AG04449 (cell line): ENCODE measurements at places on chromosomes 13 and 19.

DNA sequence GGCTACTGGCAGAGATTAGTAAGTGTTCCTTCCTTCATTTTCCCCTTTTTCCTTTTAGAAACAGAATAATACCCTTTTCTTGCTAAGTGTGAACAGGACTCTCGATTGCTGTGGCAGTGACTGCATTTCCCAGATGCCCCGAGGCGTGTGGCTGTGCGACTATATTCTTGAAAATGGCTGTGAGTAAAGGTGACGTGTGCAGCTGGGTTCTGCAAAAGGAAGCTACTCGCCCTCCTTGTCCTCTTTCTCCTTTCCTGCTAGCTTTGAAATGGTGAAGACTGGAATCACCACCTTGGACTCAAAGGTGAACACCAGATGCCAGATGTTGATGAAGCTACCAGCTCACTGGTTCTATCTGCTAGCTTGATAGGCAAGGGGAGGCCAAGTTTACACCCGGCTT lies 121.4 kb downstream of the MIPEP start:
- no peak for DNase-seq

DNA sequence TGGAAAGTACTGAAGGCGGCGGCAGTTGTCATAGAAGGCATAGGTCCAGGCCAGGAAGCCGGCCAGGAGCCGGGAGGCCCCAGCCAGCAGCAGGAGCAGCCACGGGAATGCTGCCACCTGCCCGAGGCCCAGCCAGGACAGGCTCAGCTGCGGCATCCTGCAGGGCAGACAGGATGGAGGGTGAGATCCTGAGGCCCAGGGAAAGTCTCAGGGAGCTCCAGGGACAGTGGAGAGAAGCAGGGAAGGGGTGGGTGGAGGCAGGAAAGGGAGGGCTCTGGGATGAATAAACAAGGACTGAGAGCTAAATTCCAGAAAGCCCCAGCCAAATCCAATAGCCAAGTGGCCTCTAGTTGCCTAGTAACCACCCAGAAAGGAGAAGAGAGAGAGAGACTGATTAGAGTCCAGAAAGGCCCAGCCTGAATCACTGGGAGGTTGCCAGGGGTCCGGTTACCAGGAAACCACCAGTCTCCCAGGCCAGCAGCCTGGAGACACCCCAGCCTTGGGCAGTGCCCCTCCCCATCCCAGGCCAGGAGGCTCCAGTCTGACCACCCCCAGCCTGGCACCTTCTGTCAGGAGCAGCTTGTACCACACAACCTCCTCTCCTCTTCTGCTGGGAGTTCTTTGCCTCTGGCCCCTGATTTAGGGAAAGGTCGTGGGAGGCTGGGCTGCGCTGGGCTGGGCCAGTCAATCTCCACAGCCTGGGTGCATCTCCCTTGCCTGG lies 7.5 kb upstream of the OR10H5 start:
- DNase-seq, result no peak

GRCh38 chr13:80086304-80086721 lies 254.6 kb downstream of the SPRY2 start:
- DNase-seq, result no peak

GRCh38 chr19:10835089-10835753 lies 791 bp downstream of the TMED1 start:
- no peak for DNase-seq

- no peak for DNase-seq
Measured at GRCh38 chr13:111411919-111412650, 91.6 kb downstream of the TEX29 start.

GRCh38 chr19:13329766-13330165 lies 176.5 kb downstream of the CACNA1A start:
- DNase-seq, result no peak

DNA sequence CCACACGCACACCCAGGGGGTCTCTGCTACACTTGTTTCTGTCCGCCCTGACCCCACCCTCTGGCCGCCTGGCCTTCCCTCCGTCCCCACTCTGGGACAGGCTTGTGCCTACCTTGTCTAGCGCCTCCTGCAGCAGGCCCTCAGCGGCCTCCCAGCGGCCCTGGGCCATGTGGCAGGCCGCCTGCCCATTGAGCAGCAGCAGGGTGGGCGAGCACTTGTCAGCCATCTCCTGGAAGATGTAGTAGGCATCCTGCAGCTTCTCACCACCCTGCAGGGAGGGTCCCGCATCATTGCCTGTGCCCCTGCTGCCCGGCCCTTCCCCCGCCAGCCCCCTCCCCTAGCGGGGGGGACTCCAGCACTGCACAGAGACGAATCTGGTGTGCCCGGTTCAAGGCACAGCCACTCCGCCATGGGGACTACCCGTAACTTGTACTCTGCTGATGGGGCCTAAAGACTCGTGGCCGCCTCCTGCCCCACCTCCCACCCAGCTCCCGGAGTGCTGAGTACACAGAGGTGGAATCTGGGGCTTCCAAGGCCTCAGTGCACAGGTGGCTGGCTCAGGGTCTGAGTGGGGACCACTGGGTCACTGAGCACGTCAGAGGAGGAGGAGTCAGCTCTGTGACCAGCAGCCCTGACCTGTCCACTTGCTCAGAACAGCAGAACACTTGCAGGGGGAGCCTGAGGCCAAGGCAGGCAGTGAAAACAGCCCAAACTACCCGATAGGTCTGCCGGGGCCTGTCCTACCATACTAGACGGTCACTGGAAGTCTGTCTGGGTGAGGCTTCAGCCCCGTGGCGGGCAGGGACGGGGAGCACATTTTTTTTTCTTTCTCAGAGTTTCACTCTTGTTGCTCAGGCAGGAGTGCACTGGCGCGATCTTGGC lies 7.4 kb upstream of the CERS1 start:
- DNase-seq, result no peak
